RKO (cell line): ENCODE measurements at places on chromosomes 4 and X.

- no peak for DNase-seq
Measured at GRCh38 chr4:16075975-16076757, 7.7 kb downstream of the PROM1 start.

GRCh38 chr4:147682755-147683154 lies 1.2 kb downstream of the PRMT9 start:
- DNase-seq, result peak; percentile 16

DNA sequence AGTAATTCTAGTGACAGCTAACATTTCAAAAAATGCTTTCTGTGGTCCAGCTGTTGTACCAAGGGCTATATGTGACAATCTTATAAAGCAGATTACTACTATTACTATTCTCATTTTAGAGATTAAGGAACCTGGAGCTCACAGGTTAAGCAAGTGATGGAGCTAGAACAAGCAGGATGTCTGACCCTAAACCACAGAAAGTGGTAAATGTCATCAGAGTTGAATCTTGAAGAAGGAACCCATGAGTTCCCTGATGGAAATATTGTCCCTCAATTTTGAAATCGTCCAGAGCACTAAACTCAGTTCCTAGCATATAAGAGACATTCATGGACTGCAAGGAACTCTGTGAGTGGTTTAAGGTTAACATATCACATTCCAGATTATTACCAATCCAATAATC lies 214.0 kb downstream of the APBB2 start:
- no peak for DNase-seq

- DNase-seq, result no peak
Measured at GRCh38 chrX:103608306-103608963, 672 bp downstream of the TCEAL3 start.

DNA sequence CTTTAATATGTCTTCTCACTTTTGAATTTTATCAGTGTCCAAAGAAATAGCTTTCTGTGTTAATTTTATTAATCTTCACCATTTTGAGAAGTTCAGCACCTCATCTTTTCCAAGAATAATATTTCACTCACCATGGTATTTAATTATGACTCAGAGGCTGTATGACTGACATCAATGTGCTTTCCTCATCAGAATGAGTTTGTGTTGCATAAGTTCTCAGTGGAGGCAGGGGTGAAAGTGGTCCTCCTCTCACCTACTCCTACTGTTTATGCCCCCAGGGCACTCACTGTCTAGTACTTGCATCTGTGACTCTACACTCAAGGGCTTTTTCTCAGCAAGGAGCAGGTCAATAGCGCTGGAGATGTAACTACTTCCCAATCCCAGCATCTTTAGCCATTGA lies 905.3 kb upstream of the INTU start:
- peak; percentile 33 for DNase-seq
